ENCODE measurements at places on chromosomes 7 and 10. TPM values are rescaled to one million over a fixed set of nuclear protein-coding genes. Genes with fewer than 3 reads are reported as not detected.

DNA sequence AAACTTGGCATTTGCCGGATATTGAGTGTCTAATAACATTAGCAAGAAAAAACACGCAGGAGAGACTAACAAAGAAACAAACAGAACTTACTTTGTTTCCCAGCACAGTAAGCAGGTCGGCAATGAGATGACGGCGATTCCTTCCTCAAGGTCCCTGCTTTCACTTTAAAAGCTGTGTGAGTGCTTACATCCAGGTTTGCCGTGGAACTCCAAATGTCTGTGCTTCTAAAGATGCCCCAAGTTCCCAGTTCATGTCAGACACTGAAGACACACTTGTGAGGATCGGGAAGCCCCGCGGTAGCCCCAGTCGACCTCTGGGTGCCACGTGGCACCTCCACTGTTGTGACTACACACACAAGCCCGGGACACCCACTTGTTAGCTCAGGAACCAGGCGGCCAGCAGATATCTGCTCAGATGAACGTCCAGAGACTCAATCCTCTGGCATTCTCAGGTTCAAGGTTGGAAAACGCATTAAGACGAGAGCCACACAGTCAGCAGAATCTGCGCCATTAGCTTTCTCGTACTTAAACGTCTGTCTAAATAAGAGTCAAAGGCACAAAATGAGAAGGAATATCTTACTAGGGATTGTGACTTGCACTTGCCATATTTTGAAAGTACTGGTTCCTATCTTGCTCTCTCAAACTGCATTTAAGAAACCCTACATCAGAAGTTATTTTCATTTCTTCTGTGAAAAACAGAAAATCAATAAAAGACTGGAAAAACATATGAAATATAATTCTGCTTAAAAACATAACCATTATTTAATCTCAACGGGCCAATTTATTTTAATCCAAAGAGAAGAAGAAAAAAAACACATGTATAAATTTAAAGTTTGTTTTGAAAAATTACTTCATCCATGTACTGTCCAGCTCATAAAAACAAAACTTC is 207.6 kb upstream of the KLF14 start:
- DNase-seq: no peak

DNA sequence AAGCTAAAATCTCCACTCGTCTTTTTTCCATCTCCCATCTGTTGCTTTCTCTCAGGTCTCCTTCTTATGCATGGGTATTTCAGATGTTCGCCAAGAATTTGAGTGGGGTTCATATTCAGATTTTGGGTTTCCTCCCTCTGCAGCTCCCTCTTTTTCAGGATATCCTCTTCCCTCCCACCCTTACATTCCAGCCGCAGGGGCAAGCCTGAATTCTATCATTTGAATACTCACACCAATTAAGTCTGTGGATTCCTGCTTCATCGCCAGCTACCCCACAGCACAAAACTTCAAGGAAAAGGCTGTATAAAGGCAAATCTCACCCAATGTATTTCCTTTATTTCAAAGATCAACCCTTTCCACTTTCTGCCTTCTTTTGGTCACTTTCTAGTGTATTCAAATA is 41.6 kb upstream of the FOXI2 start:
- no peak for DNase-seq

- no peak for DNase-seq
These were observed 72.6 kb downstream of the AP3M1 start for GRCh38 chr10:74078037-74078436.

- DNase-seq: no peak
These were observed 113.8 kb upstream of the ADO start for GRCh38 chr10:62690703-62691102.

GRCh38 chr10:105714728-105715127 is 1073.6 kb downstream of the SORCS3 start:
- DNase-seq: no peak

GRCh38 chr10:12703813-12704212 is 297.7 kb downstream of the CCDC3 start:
- DNase-seq: no peak

TBATA gene
- not detected for total RNA-seq

PDZD7 gene
- 1.9 TPM for total RNA-seq

GJD4 gene
- not detected for total RNA-seq

SEMA3C gene
- 77.5 TPM for total RNA-seq

FOXK1 gene
- 63.1 TPM for total RNA-seq
